ENCODE measurements at places on chromosomes 2 and 18.
A peak's percentile ranks its signal among the peaks of the same experiment; 100 is the strongest.

- DNase-seq: no peak
Measured at GRCh38 chr2:144517866-144518747, 1.8 kb downstream of the ZEB2 start.

DNA sequence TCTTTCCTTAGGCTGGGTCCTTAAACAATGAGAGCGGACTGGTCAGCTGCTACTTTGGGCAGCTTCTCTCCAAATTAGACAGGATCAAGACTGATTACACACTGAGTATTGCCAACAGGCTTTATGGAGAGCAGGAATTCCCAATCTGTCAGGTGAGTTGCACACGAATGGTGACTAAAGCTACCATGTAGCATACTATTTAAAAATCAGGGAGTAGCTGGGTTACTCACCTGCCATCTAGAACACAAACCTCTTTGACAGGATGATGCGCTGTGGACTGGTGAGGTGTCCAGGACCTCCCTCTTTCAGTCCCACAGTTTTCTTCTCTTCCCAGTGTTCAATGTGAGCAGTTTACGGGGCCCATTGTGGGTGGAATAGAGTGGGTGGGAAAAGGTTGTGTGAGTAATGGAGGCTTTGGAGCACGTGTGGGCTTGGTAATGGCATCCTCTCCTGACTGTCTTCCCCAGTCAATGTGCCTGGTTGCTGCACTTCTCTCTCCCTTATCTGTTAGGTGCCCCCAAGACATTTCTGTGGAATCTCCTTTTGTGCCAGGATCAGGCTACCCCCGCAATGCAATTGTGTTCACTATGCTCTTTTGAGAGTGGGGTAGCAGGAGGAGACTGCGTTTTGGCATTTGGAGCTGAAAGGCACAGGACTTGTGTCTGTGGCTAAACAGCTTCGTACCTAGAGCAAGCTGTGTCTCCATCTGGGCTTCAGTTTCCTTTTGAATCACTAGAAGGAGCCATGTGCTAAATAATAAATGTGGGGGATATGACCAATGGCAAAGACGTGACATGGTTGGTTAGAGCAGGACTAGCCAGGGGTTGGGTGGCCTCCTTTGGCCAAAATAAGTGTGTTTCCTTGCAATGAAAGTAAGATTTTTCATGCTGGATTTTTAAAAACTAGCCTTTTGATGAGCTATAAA, 17.7 kb downstream of the SERPINB12 start:
- DNase-seq: no peak

GRCh38 chr18:79802298-79802697, 4.6 kb downstream of the KCNG2 start:
- peak; percentile 49 for DNase-seq

DNA sequence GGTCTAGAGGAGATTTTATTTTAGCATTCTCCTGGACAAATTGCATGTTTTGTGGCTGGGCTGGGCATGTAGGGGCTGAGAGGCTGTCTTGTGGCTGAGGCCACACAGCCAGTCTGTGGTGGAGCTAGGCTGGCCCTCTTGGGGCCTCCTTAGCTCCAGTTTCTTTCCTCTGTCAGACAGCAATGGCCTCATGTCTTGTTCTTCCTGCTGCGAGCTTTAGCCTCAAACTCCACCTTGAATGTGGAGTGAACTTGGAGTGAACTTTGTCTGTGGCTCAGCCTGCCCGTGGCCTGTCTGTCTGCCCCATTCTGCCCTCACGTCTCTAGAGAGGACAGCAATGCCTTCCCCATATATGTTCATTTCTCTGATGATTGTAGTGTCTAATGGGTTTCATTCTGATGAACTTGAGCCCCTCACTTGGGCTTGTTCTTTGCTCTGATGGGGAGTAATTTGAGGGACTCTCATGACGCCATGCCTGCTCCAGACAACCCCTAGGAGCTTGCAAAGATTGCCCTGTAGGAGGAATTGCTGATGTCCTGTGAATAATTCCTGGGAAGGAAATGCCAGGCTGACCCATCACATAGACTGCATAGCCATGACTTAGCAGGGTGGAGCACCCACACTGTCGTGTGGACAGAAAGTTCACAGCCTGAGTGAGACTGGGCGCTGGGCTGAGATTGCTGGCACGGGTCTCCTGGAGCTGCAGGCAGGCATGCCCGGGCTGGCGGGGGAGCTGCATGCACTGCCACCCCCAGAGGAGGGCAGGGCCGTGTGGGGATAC, 42.6 kb downstream of the ASAP2 start:
- peak; percentile 82 for DNase-seq

- DNase-seq: no peak
Measured at GRCh38 chr18:46563317-46563716, 93.7 kb downstream of the LOXHD1 start.

DNA sequence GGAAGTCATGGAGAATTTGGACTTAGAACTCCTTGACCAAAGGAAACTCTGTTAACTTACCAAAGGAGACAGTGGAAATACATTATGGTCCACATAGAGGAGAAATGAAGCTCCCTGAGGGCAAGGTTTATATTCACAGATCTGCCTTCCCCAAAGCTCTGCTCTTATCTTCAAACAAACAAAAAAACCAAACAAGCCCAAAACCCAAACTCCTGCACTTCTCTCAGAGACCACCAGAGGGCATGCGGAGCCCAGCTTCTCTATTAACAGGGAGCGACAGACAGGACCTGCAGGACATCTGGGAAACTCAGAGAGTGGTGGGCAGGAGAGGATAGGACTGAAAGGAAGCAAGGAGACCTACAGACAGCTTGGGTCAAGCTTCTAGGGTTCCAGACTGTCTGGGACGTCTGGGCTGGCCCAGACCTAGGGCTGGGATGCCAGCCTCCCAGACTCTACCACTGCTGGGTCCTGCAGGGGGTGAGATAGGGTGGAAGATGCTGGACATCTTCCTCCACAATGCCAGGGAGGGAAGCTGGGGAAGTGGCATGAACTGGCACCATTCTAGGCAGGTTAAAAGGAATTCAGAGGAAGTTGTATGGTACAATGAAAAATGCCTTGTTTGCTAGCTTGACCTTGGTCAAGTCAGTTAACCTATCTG, 4.0 kb upstream of the WNT10A start:
- DNase-seq: no peak

DNA sequence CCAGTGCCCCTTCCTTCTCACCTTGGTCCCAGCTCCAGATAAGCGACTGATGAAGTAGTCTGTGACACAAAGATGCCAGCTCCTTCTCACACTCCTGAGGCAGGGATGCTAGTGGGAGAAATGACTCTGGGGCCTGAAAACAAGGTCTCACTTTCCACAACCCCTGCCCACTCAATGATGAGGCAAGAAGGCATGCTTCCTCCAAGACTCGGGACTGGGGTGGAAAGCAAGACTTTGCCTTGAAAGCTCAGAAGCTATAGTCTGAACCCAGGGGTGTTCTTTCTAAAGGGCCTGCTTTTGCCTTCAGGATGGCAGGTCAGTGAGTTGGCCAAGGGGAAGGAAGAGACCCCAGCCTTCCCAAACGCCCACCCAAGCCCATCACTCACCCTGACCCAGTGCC, 1.4 kb downstream of the CCDC142 start:
- DNase-seq: no peak

GRCh38 chr18:78455386-78455785, 524.2 kb upstream of the SALL3 start:
- DNase-seq: no peak

DNA sequence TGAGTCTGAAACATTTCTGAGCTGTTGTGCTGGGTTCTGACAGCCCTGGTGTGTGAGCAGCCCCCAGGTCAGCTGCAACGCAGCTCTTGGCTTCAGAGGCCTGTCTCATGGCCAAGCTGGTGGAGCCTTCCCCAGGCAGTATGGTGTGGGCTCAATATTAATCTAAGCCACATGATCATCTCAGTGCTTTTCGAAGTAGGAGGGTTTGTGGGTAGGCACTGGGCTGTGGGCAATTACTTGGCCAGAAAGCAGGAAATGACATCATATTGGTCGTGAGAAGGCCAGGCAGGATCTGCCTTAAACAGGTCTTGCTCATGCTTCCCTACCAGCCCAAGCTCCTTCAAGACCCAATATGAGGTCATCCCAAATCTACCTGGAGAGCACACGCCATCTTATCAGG, 26.9 kb downstream of the LOXHD1 start:
- DNase-seq: no peak

DNA sequence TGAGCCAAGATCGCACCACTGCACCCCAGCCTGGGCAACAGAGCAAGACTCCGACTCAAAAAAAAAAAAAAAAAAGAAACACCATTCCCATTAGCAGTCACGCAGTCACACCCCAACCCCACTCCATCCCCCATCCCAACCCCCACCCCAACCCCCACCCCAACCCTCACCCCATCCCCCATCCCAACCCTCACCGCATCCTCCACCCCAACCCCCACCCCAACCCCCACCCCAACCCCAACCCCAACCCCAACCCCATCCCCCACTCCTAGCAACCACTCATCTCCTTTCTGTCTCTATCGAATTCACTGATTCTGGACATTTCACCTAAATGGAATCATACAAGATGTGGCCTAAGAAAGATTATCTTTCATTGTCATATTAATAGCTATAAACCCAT, 25.9 kb upstream of the ATP9B start:
- DNase-seq: no peak

- no peak for DNase-seq
Measured at GRCh38 chr2:47218066-47218581, 63.0 kb upstream of the STPG4 start.

Data from RWPE2 (cell line).